Activated B cell treated with CpG ODN at 0.5 μM for 24 hours (primary cell): ENCODE measurements at places on chromosomes 5 and 9.

DNA sequence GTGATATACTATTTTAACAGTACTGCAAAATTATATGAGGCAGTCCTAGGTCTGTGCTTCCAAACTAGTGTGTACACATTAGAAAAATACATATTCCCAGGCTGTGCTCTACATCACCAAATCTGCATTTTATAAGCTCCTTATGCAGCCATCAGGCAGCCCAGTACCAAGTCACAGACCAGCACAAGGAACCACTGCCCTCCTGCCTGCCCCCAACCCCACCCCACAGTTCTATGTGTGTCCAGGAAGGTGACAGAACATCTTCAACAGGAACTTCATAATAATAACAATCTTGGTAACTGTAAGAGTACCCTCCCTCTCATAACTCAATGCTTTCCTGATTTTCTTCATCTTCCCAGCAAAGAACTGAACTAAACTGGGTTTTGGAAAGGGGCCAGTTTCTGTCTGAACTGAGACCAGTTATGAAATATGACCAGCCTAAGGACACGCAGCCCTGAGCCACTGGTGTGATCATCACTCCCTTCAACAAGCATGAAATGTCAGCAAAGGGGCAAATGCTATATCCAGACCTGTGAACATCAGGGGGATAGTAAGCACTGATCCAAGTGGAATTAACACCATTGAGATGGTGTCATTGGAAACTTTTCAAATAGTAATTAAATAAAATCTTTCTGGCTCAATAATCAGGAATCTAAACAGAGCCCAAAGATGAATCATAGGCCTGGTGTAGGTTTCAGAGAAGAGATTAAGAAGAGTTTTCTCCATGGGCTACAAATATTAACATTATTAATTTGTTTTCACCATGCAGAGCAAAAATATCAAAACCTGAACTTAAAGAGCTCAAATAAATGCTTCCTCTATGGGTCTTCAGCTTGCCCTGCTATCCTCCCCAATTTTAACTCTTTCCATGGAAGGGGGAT, 82.1 kb downstream of the DPYSL3 start:
- DNase-seq, result no peak

- DNase-seq, result no peak
Observed at GRCh38 chr5:8081179-8081578, 212.2 kb downstream of the MTRR start.

GRCh38 chr9:134620751-134621557, 20.6 kb upstream of the COL5A1 start:
- peak; percentile 7 for DNase-seq

DNA sequence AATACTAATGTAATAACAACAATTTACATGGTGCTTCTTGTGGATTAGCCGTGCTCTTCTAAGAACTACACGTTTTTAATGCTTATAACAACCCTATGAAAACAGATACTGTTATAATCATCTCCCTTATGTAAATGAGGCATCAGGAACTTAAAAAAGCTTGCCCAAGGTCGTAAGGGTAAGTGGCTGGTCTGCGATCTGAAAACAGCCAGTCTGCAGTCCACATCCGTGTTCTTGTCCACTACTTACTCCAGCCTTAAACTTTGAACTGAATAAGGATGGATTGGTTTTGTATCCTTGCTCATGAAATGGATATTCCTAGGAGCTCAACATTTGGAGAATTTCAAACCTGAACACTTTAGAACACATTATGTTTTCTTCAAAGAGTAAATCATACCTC, 26.7 kb downstream of the PAM start:
- no peak for DNase-seq

DNA sequence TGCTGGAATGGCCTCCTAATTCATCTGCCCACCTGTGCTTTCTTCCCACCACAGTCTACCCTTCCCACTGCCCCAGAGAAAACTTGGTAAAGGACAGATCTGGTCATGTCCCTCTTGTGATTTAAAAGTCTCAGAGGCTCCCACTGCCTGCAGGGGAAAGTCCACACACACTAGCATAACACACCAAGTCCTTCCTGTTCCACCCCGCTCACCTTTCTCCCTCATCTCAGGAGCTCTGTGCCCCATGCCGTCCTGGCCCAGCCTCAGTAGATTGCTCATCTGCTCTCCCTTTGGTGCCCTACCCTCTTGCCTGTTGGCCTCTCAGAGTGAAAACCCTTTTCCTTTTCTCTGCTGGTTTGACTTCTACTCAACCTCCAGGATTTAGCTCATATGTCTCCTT, 111.4 kb upstream of the MAP3K1 start:
- DNase-seq, result no peak

- DNase-seq, result no peak
Observed at GRCh38 chr9:86274821-86275643, 7.3 kb downstream of the ISCA1 start.

- no peak for DNase-seq
Observed at GRCh38 chr5:147417135-147417813, 92.6 kb downstream of the DPYSL3 start.

GRCh38 chr5:76521240-76521758, 101.9 kb downstream of the F2RL2 start:
- no peak for DNase-seq

DNA sequence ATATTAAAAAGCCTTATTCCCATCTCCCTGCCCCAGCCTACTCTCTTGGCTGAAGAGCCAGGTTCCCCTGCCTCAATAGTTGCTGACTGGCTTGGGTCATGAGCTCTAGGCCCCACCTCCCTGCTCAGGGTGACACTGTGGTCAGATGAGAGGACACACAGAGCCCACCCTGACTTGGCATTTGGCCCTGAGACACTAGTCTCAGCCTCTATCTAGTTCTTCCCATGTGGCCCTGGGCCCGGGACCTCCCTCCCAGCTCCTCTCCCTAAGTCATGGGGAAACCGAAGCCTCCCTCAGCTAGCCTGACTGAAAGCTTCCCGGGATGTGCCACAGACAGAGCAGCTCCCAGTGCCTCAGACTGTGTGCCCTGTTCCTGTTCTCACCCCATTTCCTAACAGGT, 5.8 kb upstream of the MYOZ3 start:
- no peak for DNase-seq

DNA sequence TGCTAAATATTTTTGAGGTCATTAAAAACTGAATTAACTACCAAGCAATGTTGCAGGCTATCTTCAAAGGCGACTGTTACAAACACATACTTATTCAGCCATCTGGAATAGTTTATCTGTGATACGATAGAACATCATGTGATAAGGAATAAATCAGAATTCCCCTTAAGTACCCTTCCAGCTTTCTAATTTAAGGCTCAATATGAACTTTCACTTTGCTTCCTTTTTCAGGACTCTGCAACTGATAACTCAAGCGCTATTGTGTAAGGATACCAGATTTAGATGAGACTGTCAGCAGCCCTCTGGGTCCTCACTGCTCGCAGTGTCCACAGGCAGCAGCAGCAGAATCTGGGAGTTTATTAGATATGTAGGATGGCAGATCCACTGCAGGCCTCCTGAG, 416.3 kb downstream of the SPATA31D1 start:
- DNase-seq, result no peak

DNA sequence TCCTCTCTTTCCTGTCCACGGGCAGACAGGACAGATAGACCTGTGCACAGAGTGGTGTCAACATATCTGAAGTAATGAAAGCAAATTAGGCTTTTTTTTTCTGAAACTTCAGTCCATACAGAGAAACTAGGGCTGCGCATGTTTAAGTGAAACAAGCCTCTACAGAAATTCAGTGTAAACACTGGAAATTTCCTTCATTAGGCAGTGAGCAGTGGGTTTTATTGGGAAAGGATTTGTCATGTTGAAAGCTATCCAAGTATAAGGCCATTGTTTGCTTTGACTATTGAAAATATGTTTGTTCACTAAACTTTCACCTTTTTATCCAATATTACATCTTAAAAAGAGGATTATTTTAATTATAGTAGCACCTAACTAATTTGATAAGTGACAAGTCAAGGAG, 161.2 kb downstream of the AOPEP start:
- no peak for DNase-seq

DNA sequence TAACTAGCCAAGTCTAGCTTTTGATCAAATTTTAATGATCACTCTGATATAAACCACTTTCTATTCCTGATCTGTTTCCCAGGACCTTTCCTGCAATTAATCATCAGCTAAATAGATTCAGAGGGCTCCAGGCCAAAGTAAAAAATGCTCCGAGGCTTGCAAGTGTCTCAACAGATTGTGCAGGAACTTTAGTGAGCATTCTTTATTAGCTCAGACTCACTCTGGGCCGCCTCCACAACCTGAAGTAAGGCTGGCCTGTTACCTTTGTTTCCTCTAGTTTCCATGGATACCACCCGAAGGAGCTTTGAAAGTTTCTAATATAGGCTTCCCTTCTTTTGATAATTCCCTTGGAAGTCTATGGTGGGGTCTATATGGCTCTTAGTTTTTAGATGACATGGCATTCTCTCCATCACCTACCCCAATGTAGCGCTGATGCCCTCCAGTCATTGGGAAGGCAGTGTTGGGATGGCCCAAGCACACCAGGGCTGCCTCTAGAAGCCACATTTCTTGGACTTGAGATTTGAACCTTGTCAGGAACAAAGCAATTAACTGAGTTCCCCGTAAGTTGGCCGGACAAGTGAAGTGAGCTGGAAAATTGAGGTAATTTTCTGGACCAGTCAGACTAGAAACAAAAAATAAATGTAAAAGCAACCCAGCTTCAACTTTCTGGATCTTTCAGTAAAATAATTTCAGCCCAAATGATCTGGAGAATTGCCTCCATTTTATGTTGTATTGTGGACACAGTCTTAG, 97.6 kb upstream of the LHFPL2 start:
- DNase-seq, result no peak
